ENCODE measurements at places on chromosomes 13 and 19.

GRCh38 chr13:30034458-30034795 is 184.0 kb upstream of the UBL3 start:
- DNase-seq, result no peak

DNA sequence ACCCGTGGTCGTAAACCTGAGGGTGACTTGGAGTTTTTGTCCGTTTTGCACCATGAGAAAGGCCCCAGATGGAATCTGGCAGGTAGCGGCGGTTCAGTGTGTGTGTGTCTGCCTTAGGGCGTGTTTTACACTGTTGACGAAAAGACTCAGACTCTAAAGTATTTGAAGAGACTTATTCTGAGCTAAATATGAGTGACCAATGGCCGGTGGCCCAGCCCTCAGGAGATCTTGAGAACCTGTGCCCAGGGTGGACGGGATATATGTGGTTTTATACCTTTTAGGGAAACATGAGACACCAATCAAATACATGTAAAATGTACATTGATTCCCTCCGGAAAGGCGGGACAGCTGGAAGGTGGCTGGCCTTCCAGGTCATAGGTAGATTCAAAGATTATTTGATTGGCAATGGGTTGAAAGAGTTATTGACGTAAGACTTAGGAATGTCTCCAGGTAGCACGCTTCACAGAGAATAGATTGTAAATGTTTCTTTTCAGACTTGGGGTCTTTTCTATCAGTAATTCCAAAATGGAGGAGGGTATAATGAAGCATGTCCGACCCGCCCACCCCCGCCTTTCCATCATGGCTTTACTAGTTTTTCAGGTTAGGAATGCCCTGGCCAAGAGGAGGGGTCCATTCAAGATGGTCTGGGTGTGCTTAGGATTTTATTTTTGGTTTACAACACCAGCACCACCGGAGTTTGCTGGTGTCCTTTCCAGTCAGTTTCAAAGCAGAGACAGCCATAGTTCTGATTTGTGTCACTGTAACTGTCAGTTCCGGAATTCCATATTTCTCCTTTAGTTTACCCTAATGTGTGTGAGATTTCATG is 1.0 kb upstream of the ZNF529 start:
- DNase-seq, result no peak

- no peak for DNase-seq
These were observed 61.3 kb upstream of the POMP start for GRCh38 chr13:28597641-28598040.

DNA sequence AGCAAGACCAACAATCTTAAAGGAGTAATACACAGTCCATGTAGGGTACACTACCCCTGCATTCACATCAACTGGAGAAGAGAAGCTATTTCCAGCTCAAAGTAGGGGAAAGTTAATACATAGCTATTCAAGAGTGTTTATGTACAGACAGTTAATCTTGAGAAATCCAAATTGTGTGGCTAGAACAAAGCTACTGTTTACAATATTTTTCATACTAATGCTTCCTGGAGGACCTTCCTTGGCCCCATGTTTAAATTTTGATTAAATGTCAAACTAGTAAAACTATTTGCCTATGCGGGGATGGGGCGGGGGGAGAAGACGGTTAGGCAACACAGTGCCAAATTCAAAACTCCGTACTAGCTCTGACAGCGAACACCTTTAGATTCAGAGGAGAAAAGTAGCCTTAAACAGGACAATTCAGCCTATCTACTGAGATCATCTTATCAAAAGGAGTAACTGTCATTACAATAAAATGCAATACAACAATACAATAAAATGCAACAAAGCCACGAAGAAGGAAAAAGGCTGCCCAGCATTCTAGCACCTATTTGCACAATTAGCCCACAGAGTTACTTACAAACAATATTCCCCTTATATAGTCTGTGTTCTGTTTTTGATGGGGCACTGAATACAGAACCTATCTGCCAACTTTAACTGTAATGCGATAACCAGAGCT is 29.1 kb downstream of the BRD4 start:
- DNase-seq, result no peak

All from AG09319 (cell line).